Upper lobe of left lung (tissue), 6 donors: ENCODE measurements at places on chromosomes 5 and 9. TPM values are rescaled to one million over a fixed set of nuclear protein-coding genes. Genes with fewer than 3 reads are reported as not detected.

GARIN3 gene
- total RNA-seq, result not detected

- peaks cover 18% of the 10 kb centered on the region for H3K36me3 ChIP-seq
- H3K4me1 ChIP-seq, result peaks cover 21% of the 10 kb centered on the region
- H3K27ac ChIP-seq, result peak overlapping the region; percentile 98
- H3K27me3 ChIP-seq, result no peaks in the 10 kb centered on the region
- DNase-seq, result no peak
- peak overlapping the region; percentile 78 for H3K4me3 ChIP-seq
These were observed 661 bp downstream of the PDCL start for GRCh38 chr9:122827761-122828093.

UGT3A1 gene
- not detected for total RNA-seq

GRCh38 chr9:108363311-108363710, 492.5 kb downstream of the ACTL7B start:
- DNase-seq, result no peak
- H3K27me3 ChIP-seq, result no peaks in the 10 kb centered on the region
- no peak overlapping the region for H3K4me3 ChIP-seq
- H3K4me1 ChIP-seq, result no peaks in the 10 kb centered on the region
- H3K27ac ChIP-seq, result no peak overlapping the region
- H3K36me3 ChIP-seq, result no peaks in the 10 kb centered on the region

DNA sequence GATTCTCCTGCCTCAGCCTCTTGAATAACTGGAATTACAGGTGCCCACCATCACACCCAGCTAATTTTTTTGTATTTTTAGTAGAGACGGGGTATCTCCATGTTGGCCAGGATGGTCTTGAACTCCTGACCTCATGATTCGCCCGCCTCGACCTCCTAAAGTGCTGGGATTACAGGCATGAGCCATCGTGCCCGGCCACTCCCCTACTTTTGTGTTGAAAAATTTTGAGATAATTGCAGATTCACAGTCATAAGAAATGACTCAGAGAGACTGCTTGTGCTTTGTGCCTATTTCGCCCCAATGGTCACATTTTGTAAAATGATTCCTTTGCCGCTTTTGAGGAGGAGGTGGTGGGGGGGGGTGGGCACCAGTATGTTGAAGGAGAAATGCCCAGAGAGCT, 48.1 kb upstream of the SH3PXD2B start:
- H3K4me3 ChIP-seq, result no peak overlapping the region
- DNase-seq, result no peak
- H3K36me3 ChIP-seq, result no peaks in the 10 kb centered on the region
- H3K27me3 ChIP-seq, result no peaks in the 10 kb centered on the region
- H3K27ac ChIP-seq, result no peak overlapping the region

- peaks cover 31% of the 10 kb centered on the region for H3K4me1 ChIP-seq
- DNase-seq, result peak; percentile 88
- H3K36me3 ChIP-seq, result no peaks in the 10 kb centered on the region
- H3K27me3 ChIP-seq, result no peaks in the 10 kb centered on the region
- H3K27ac ChIP-seq, result peak overlapping the region; percentile 87
These were observed 52.1 kb downstream of the C9orf50 start for GRCh38 chr9:129568560-129569501.

DNA sequence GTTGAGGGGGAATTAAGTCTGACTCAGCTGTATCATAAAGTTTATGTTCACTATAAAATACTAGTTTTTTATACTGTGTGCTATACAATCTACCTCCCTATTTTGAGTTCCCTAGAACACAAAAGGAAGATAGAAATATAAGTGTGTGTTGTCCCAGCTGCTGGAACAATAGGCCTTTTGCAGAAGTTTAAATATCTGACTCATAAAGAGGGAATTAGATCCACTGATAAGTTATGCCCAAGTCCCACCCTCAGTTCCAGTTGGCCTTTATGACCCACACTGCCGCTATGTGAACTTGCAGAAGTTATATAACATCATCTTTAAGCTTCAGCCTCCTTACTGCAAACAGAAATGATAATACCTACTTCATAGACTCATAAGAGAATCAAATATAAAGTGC, 88.5 kb upstream of the DAB2 start:
- no peaks in the 10 kb centered on the region for H3K36me3 ChIP-seq
- H3K27me3 ChIP-seq, result no peaks in the 10 kb centered on the region
- H3K4me3 ChIP-seq, result no peak overlapping the region
- DNase-seq, result no peak

SURF4 gene
- total RNA-seq, result 66.0 TPM

GRCh38 chr9:76987594-76988200, 31.8 kb upstream of the FOXB2 start:
- no peaks in the 10 kb centered on the region for H3K36me3 ChIP-seq
- H3K27me3 ChIP-seq, result no peaks in the 10 kb centered on the region
- no peak overlapping the region for H3K27ac ChIP-seq
- H3K4me3 ChIP-seq, result no peak overlapping the region
- DNase-seq, result no peak
- H3K4me1 ChIP-seq, result no peaks in the 10 kb centered on the region

GRCh38 chr9:137611623-137612609, 6.4 kb downstream of the ARRDC1 start:
- DNase-seq, result peak; percentile 74
- H3K27me3 ChIP-seq, result no peaks in the 10 kb centered on the region
- H3K4me3 ChIP-seq, result no peak overlapping the region
- H3K36me3 ChIP-seq, result peaks cover 25% of the 10 kb centered on the region
- peaks cover 55% of the 10 kb centered on the region for H3K4me1 ChIP-seq
- peak overlapping the region; percentile 89 for H3K27ac ChIP-seq

ACTBL2 gene
- total RNA-seq, result not detected

GRCh38 chr5:157859227-157859575, 256 bp upstream of the CLINT1 start:
- DNase-seq, result no peak
- no peaks in the 10 kb centered on the region for H3K27me3 ChIP-seq
- peak overlapping the region; percentile 96 for H3K27ac ChIP-seq

PKD2L2 gene
- total RNA-seq, result not detected

PRR16 gene
- 3.3 TPM for total RNA-seq

- no peaks in the 10 kb centered on the region for H3K36me3 ChIP-seq
- no peak overlapping the region for H3K4me3 ChIP-seq
These were observed 303.6 kb downstream of the SPOCK1 start for GRCh38 chr5:137195483-137195882.

DNA sequence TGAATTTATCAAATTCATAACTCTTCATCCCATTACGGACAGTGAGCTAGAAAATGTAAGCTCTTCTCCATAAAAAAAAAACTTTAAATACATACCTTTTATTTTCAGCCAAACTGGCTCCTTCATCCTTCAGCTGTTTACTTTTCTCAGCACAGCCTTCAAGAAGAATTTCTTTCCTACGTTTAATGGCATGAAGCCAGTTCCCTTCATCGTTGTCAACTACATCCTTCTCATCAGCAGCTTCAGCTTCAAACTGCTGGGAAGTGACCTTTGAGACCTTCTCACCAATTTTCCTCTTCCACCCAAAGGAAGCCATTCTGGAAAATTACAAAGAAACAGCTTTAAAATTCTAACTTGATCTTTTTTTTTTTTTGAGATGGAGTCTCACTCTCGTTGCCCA, 9.1 kb downstream of the TTC33 start:
- H3K4me1 ChIP-seq, result peaks cover 7% of the 10 kb centered on the region
- H3K36me3 ChIP-seq, result no peaks in the 10 kb centered on the region
- no peaks in the 10 kb centered on the region for H3K27me3 ChIP-seq

C5orf34 gene
- total RNA-seq, result 2.1 TPM

SPINK4 gene
- total RNA-seq, result not detected

GRCh38 chr9:33241298-33241697, 1.3 kb downstream of the SPINK4 start:
- H3K27ac ChIP-seq, result no peak overlapping the region
- no peak overlapping the region for H3K4me3 ChIP-seq
- H3K27me3 ChIP-seq, result no peaks in the 10 kb centered on the region
- H3K4me1 ChIP-seq, result no peaks in the 10 kb centered on the region
- H3K36me3 ChIP-seq, result no peaks in the 10 kb centered on the region

ZDHHC21 gene
- total RNA-seq, result 22.0 TPM

DNA sequence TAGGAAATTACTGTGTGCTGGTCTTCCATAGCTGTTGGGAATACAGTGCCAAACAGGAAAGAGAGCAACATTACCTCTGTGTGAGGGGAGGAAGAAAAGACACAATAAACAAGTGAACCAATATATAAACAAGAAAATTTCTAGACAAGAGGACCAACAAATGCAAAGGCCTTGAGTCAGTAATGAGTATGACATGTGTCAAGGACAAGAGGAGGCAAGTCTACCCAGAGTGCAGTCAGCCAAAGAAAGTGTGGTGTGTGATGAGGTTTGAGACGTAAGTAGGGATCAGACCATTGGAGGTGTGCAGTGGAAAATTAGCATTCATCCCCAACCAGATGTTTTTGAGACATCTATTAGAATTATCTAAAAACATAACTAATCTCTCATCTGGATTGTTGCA, 69.5 kb upstream of the CDH6 start:
- no peaks in the 10 kb centered on the region for H3K4me1 ChIP-seq
- H3K4me3 ChIP-seq, result no peak overlapping the region
- no peak overlapping the region for H3K27ac ChIP-seq
- DNase-seq, result no peak
- no peaks in the 10 kb centered on the region for H3K36me3 ChIP-seq

DNA sequence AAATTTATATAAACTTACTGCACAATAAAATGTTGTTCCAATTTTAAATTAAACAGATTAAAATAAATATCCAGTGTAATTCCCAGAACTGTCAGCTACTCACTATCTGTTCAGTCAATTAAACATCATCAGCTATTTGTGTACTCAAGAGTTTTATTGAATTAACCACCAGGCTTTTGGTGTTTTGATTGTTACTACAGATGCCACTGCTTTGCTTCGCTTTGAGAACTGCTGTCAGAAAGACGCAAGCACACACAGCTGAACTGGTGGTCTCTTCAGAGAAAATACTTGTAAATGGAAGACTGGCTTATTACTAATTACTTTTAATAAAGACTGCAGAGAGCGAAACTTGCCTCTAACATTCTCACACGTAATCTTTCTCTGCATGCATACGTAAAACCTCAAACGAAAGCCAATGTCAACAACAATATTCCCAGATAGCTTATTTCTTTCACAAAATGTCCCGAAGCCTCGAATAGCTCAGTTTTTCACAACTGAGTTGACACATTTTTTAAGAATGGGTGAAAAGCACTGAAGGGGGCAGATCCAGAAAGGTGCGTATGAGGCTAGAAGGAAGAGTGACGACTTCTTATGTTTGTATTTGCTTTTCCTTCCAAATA, 259.6 kb upstream of the RPS23 start:
- no peaks in the 10 kb centered on the region for H3K27me3 ChIP-seq
- no peak overlapping the region for H3K27ac ChIP-seq
- no peaks in the 10 kb centered on the region for H3K36me3 ChIP-seq
- no peak for DNase-seq
- H3K4me3 ChIP-seq, result no peak overlapping the region

GRCh38 chr9:126413391-126414068, 86.9 kb downstream of the MVB12B start:
- H3K4me3 ChIP-seq, result no peak overlapping the region
- DNase-seq, result no peak
- H3K4me1 ChIP-seq, result no peaks in the 10 kb centered on the region
- H3K36me3 ChIP-seq, result no peaks in the 10 kb centered on the region
- H3K27me3 ChIP-seq, result no peaks in the 10 kb centered on the region
- H3K27ac ChIP-seq, result no peak overlapping the region

DNA sequence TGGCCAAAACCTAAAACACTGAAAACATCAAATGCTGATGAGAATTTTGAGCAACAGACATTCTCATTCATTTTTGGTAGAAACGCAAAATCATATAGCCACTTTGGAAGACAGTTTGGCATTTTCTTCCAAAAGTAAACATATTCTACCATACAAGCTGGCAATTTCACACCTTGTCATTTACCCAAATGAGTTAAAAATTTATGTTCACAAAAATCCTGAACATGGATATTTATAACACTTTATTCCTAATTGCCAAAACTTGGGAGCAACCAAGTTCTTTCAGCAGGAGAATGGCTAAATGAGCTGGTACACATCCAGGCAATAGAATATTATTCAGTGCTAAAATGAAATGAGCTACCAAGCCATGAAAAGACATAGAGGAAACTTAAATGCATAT, 1270.1 kb upstream of the ACO1 start:
- no peaks in the 10 kb centered on the region for H3K36me3 ChIP-seq
- no peaks in the 10 kb centered on the region for H3K4me1 ChIP-seq
- H3K27ac ChIP-seq, result no peak overlapping the region
- no peaks in the 10 kb centered on the region for H3K27me3 ChIP-seq

BARHL1 gene
- not detected for total RNA-seq

DNA sequence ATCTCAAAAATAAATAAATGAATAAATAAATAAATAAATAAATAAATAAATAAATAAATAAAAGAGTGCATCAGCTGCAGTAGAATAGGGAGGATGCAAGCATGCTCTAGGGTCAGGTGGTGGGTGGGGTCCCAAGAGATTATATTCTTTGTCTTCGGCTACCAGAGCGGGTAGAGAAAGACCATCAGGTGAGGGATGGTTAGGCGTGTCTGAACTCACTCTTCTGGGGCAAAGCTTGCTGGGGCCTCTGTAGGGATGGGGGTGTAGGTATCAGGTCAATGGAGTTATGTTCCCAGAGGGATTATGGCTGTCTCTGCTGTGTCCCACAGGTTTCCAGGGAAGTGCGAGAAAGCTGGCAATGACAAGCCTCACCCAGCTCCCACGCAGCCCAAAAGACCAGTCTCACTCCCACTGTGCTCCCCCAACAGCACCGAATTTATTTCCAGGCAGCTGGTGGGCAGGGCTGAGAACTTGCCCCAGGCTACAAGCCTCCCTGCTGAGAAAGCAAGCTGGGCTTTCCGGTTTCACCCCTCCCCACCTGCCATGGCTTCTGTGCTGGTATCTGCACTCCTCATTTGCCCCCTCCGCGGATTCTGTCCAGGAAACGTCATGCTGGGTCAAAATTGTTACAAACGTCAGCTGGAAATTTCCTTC, 180.8 kb downstream of the LURAP1L start:
- H3K27ac ChIP-seq, result no peak overlapping the region
- H3K4me1 ChIP-seq, result no peaks in the 10 kb centered on the region
- DNase-seq, result no peak
- H3K27me3 ChIP-seq, result no peaks in the 10 kb centered on the region

GRCh38 chr5:41457094-41457493, 53.3 kb downstream of the PLCXD3 start:
- no peaks in the 10 kb centered on the region for H3K27me3 ChIP-seq
- no peak overlapping the region for H3K27ac ChIP-seq
- no peaks in the 10 kb centered on the region for H3K4me1 ChIP-seq
- no peaks in the 10 kb centered on the region for H3K36me3 ChIP-seq

GRCh38 chr9:98568909-98569469, 139.7 kb downstream of the GABBR2 start:
- H3K36me3 ChIP-seq, result no peaks in the 10 kb centered on the region
- H3K4me1 ChIP-seq, result no peaks in the 10 kb centered on the region
- no peak overlapping the region for H3K27ac ChIP-seq
- no peaks in the 10 kb centered on the region for H3K27me3 ChIP-seq
- DNase-seq, result no peak
- no peak overlapping the region for H3K4me3 ChIP-seq
